Cortex of kidney (tissue), 1 donor: ENCODE measurements at places on chromosomes 1 and 21.

DNA sequence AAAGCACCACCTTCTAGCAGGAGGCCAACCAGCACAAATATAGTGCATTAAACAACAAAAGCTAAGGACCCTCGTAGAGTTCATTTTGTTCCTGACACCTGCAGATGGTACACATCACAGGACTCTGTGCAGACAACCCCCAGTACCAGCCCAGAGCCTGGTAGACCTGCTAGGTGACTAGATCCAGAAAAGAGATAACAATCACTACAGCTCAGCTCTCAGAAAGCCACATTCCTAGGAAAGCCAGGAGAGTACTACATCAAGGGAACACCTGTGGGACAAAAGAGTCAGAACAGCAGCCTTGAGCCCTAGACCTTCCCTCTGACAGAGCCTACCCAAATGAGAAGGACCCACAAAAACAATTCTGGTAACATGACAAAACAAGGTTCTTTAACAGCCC, 344.7 kb upstream of the PTBP2 start:
- DNase-seq: no peak

DNA sequence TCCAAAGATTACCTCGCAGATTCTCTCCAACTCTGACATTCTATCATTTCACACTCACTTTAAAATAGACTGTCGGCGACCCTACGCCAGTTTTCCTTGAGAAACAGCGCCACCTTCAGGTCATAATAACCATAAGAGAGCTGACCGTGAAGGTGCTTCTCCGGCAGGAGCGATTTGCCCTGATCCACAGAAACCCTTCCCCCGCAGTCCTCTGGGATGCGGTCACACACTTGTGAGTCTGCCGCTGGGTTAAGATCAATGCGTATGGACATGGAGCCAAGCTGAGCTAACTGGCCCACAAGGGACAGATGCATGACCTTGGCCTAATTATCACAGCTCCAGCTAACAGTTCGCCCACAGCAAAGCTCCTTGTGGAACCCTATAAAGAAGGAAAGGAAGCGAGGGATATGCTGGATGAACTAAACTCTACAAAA, 32.8 kb upstream of the IFNAR2 start:
- no peak for DNase-seq

DNA sequence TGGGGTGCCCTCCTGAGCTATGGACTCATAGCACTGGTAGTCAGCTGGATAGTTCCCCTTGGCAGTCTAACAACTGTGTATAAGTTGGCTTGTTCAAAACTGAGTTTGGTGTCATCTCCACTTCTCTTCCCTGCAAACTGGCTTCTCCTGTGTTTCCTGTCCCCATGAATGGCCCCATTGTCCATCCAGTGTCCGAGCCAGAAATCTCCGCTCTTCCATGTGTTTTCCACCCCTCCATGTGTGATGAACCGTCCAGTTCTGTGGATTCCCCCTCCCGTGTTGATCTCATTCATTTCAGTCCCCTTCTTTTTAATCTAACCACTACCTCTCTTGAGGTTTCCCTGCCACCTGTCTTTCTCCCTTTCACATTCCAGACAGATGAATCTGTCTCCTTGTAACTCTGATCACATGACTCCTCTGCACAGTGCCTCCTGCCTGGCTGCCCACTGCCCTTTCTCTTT, 195.7 kb downstream of the ROR1 start:
- no peak for DNase-seq

- DNase-seq: no peak
Observed at GRCh38 chr1:7010534-7011200, 225.4 kb downstream of the CAMTA1 start.

GRCh38 chr21:33189237-33189636, 40.5 kb upstream of the IFNAR2 start:
- no peak for DNase-seq

- no peak for DNase-seq
Observed at GRCh38 chr1:172277275-172277674, 143.2 kb upstream of the C1orf105 start.

GRCh38 chr1:235741294-235741693, 91.7 kb upstream of the GNG4 start:
- DNase-seq: no peak

DNA sequence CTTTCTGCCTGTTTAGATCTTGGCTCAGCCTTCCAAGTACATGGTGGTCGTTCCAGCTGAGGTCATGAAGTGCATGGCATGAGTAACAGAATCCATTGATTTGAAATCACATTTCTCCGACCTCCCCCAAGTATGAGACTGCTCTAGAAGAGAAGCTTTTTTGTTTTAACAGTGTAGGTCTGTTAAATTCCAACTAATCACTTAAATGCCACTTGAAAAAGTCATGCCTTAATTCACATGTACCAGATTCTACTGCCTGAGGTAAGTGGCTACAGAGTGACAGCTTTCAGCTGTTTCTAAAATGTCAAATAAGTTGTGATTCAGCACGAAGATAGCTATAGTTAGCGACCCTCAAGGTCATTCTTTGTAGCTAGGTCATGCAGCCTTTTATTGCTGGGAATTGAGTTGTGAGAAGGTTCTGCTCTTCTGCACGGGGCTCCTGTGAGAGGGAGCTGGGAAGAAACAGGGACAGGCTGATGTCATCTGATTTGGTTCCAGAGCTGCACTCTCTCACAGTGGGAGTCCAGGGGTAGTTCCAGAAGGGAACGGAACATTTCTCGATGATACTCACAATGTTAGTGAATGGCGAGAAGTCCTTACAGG, 112.7 kb downstream of the VPS13D start:
- DNase-seq: no peak

GRCh38 chr1:246742396-246742795, 18.2 kb downstream of the SCCPDH start:
- no peak for DNase-seq

- no peak for DNase-seq
Observed at GRCh38 chr1:37123276-37124115, 89.2 kb upstream of the GRIK3 start.

DNA sequence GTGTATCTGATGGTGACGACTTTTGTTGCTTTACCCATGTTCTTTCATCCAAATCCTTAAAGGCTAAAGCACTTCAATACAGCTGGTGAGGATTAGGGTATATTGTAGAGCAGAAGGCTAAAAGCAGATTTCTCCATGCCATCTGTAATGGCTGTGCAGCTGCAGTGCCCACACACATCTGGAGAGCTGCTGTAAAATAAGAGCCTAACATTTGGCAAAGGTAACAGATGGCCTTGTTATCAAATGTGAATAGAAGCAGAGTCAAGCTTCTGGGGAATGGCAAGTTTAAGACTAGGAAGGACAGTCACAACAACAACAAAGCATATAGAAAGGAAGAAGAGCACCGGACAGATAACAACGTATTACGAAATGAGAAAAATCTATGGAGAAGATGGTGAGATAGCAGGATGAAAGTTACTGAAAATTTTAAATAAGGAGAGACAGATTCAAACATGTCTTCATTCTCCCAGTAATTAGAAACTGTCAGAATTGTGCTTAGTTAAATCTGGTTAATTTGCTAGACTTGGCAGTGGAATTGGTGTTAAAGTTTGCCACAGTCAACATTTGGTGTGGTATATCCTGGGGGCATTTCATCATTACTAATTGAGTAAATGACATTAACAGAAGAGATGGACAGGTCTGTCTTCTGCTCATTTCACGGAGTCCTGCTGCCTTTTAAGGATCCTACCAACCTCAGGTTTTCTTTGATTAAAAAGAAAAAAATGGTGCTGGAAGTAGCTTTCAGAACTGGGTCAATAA, 1093.2 kb downstream of the ADGRL2 start:
- no peak for DNase-seq

GRCh38 chr1:85132078-85132720, 68.6 kb downstream of the SYDE2 start:
- no peak for DNase-seq

DNA sequence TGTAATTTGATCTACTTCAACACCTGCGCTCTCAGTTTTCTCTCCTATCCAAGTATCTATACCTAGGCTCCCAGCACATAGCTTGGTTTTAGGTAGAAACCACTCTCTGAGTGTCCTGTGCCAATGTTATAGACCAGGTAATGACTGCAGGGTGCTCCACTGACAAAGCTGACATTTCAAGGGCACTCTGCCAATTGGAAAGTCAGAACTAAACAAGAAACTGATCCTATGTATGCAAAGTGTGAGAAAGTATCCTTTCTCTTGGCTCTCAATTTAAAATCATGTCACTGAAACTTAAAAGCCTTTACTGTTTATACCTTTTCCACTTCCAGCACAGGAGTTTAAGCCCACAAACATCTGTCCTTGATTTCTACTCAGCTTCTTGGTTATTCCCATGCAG, 45.0 kb upstream of the AIM2 start:
- DNase-seq: no peak

DNA sequence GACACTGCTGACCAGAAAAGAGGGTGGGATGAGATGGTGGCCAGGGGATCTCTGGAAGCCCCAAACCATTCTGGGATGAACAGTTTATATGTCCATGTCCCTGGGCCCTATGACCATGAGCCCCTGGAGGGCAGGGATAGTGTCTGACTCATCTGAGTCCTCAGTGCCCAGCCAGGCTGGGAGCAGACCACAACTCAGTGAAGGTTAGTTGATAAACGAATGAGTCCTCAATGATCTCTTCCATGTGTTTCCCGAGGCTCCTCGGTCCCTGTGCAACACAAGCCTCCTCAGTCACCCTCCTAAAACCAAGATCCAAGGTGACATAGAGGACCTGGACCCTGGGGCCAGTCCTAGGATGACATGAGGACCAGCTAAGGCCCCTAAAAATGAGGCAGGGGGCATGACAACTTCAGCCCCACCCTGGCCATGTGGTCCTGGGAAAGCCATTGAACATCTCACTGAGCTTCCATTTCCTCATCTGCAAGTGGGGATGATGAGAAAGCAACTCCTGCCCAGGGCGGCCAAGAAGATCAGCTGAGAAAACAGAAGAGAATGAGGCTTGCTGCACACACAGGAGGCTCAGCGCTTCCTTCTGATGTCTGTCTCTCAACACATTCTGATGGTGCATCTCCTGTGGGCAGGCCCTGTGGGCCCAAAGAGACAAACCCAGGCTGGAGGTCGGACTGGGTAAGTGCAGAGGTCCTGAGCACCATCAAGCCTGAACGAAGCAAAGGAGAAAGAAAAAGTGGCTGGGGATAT, 86.3 kb downstream of the GLIS1 start:
- no peak for DNase-seq

DNA sequence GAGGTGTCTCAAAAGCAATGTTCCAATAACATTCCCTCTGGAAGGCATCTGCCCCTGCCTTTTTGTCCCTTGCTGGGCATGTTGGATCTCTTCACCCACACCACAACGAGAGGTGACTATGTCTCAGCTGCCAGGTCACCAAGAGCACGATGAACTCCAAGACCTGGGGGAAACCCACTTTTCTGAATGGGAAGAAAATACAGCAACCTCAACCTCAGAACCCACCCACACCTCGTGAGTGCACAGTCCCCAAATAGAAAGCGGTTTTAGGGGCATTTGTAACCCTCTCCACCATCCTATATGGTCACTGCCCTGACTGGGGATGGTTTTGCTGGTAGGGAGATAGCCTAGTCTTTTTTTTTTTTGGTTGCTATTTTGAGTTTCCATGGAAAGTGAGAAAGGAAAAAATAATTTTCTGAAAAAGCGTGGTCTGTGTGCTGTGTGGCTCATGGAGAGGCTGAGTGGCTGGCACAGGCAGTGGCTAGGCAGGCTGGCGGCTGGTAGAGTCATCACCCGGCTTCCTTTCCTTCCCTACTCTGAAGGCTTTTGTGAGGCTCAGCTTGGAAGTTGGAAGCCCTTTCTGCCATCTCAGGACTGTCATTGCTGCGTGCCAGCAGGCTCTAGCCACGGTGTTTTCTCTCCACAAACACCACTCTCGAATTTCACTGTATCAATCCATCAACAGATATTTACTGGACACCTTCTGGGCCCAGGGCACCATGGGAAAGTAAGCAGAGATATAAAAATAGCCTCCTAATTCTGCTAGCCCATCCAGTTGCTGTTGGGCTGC, 15.8 kb downstream of the TSPAN2 start:
- no peak for DNase-seq

- DNase-seq: no peak
Observed at GRCh38 chr1:230851291-230851691, 17.0 kb downstream of the C1orf198 start.

- no peak for DNase-seq
Observed at GRCh38 chr1:99358770-99359169, 94.5 kb downstream of the PLPPR4 start.

DNA sequence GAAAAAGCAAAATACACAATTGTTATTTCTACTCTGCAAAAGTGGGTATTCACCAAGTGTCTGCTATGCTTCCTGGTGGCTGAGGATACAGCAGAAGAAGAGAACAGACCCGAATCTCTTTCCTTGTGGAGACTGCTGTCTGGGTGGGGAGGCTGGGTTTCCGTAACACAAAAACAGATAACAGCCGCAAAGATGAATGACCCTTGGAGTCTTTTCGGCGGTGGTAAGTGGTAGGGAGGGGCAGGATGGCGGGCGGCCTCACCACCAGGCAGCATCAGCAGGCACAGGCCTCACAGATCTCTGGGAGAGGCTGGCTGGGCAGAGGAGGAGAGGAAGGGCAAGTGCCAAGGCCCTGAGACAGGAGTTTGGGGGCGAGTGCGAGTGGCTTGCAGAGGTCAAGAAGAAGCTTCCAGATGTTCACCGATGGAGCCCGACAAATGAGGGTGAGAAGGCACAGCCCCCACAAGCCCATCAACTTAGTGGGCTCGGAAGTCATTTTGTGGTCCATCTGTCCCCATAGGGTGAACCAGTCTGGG, 164.2 kb downstream of the RHOU start:
- no peak for DNase-seq

DNA sequence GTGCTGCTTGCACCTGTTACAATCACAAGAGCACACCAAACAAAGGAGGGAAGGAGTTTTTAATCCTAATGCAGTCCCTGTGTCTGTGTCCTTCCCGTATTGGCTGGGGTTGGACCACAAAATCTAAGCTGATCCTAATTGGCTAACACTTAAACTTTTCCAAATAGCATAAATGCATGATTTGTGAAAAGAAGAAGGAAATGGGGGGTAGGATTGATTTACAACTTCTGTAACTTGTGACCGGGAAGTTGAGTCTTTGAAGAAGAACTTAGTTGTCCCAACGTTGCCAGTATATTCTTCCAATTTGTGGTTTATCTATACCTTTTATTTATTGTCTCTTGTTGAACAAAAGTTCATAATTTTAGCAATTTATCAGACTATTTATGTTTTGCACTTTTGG, 11.8 kb upstream of the IPP start:
- DNase-seq: no peak

DNA sequence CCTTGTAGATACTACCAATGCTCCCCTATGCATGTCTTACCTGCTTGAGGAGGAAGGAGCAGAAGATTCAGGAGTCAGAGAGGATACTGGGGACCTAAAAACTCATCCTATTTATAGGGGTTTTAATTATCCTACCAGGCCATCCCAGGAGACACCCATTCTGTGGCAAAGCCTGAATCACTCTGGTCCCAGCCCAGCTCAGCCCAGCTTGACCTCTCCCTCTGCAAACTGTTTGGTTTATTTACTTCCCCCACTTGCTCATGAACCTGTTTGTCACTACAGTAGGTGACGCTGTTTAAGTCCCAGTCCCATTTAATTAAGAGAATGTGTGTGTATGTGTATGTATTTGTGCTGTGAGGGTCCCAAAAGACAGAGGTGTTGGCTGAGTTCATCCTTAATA, at the start of gene RPTN:
Gene RPTN, minus strand, starts transcription at position 85 of the 400 bp plus-strand sequence. CDS start 1,339 bp downstream, outside the sequence.
- DNase-seq: no peak

GRCh38 chr1:14165371-14165801, 433.1 kb upstream of the KAZN start:
- DNase-seq: no peak

- DNase-seq: no peak
Observed at GRCh38 chr21:41768437-41769042, 1.7 kb upstream of the RIPK4 start.
